ENCODE measurements at places on chromosomes 7 and 10.

- no peak for DNase-seq
These were observed 207.1 kb upstream of the ADCY1 start for GRCh38 chr7:45367026-45367425.

DNA sequence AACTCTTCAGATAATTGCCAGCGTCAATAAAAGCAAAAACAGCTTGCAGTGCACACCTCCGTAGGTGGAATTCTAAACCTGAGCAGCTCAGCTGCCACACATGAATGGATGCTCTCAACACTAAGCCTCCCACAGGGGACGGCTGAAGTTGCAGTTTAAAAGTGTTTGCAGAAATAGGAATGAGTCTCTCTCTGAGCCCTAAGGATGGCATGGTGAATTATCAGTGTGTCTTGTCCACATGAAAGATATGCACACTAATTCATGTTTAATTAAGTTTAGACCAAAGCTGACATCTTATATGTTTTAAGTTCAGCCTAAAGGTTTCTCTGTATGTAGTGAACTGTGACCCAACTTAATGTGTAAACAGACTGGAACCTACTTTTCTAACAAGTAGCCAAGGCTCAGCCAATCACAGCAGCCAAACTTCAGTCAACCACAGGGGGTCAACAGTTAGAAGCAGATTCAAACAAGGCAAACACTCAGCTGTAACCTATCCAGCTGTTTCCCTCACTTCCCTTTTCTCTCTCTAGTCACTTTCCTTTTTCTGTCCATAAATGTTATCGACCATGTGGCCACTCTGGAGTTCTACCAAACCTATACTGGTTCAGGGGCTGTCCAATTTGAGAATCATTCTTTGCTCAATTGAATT lies 38.1 kb downstream of the CTTNBP2 start:
- no peak for DNase-seq

- peak; percentile 26 for DNase-seq
These were observed at the start of gene CELF2 for GRCh38 chr10:11017570-11018431. Gene CELF2 (plus strand): TSS chr10:11017872. CDS start chr10:11018090, 218 bp downstream.

DNA sequence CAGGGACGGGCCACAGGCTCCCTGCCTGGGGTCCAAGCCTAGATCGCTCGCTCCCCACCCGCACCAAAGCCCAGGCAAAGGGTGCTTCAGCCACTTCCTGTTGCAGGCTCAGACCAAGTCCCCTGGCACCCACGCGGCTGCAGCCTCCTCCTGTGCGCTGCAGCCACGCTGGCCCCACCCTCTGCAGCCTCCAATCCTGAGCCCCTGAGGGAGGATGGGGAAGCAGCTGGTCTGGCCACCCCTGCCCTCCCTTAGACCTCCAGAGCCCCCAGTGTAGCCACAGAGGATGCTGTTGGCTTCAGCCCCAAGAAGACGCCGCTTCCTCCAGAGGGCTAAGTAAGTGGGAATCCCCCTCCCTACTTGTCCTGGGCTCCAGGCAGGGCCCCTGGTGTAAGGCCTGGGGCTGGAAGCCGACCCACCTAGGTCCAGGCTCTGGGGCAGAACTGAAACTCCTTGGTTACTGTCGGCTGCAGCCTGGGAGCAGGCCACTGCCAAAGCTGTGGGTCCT lies 9.4 kb downstream of the LIMK1 start:
- DNase-seq = no peak

DNA sequence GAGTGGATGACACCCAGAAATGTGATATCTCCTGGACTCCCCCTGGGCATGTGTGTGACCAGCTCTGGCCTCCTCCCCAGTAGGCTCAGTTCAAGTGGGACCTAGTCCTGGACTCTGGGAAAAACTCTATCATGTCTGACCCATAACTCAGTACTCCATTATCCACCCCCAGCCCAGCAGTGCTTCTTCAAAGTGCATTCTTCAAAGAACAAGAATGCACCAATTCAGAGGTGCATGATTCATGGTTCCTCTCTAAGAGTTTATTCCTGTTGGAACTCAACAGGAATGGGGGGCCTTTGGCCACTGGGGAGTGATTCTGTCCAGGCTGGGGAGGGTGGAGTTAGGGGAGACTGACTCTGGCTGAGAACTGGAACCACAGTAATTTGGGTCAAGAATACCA lies 173.6 kb upstream of the CXCL12 start:
- DNase-seq = no peak

- no peak for DNase-seq
These were observed 105.9 kb downstream of the ARHGAP12 start for GRCh38 chr10:31822616-31823318.

DNA sequence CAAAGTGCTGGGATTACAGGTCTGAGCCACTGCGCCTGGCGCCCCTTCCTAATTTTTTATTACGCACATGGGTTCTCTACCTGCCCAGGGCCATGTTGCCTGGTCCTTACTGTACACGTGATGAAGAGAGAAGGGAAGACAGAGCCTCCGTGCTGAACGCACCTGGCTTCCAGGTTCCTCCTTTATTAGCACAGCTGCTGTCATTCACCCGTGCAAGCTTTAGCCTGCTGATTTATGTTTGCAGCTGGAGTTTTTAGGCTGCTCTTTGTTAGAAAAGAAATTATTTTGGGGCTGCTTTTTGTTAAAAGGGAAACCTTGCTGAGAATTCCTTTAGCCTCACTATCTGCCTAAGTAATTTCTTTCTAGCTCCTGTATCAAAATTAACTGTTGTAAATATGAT lies 417.0 kb downstream of the CALN1 start:
- DNase-seq = no peak

DNA sequence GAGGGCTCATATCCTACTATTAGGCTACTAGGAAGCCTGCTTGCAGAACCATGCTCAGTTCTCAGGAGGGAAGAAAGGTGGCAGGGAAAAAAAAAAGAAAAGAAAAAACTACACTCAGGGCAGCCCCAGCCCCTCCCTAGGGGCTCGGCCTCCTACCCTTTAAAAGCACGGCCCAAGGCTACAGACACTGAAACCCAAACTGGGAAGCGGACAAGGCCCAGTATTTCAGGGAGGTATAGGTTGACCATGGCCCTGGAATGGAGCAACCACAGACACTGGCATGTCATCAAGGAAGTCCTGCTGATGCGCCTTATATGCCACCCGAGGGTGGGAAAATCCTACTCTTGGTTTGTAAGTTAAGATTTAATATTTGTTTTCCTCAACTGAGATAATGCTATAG lies 50.8 kb downstream of the DLG5 start:
- no peak for DNase-seq

DNA sequence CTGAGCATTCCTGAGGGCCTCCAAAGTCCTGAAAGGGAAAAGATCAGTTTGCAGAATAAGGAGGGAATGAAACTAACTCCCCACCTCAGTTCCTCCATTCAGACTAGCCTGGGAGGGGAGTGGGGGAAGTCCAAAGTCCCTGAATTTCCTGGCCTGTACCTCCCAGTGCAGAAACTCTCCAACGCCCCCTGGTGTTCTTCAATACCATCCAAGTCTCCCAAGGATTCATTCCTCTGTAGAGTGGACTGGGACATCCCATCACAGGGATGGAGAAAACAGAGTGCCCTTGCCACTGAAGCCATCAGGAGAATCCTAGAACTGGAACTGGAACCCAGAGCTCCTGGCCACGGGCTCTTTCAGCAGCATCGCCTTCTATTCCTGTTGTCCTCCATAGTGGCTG lies 1.6 kb upstream of the COL13A1 start:
- DNase-seq = no peak

GRCh38 chr10:71727738-71728737 lies 8.5 kb upstream of the C10orf105 start:
- no peak for DNase-seq

- no peak for DNase-seq
These were observed 41.4 kb upstream of the AKR1C2 start for GRCh38 chr10:5045095-5045494.

DNA sequence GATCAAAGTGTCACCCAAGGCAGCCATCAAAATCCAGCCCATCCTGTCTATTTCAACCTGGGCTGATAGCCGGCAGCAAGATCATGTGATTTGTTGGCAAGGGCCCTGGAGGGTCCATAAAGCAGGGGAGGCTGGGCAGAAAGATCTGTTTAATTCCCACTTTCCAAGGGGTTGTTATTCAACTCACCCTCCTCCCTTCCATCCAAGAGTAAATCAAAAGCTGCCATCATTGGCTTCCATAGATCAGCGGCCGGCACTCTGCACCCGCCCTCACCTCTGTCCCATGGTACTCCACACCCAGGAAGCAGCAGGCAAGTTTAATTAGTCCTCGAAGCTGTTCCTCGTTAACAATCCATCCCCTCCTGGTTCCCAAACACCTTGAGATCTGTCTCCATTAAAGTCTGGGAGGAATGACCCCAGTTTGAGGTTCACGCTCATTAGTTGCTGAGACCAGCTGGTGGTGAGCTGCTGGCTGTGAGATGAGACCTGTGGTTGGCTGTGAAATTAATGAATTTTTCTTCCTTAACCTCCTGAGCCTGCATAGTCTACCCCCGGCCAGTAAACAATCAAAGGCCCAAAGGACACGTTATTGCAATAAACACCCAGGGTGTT lies 120.6 kb upstream of the CHST15 start:
- DNase-seq = no peak

GRCh38 chr10:73287441-73287840 lies 35.0 kb upstream of the MRPS16 start:
- no peak for DNase-seq

- DNase-seq = no peak
These were observed 20.7 kb upstream of the ZNF212 start for GRCh38 chr7:149218469-149219420.

DNA sequence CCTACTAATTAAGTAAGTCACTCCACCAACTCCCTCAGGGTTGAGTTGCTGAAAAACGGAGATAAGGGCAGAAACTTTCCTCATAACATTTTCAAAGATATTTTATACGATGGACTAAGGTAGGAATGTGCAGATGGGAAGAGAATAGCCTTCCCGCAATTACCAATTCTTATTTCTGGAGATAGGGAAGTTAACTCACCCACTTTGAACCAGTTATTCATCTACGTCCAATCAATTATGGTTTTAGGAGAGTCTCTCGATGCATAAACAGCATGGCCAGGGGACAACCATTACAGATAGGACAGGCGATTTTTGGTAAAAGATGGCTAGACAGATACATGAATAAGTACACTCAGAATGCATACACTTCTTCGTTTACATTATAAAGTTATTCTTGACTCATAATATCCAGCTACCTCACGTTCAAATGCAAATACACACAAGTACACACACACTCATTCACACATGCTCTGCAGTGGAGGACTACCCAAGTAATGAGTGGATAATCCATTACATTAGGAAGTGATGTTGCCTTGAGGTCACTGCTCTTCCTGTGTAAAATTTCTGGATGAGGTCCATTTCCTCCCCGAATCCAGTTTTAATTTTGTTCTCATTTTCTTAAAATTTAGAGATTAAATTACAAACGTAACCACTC lies 25.2 kb upstream of the IMMP2L start:
- no peak for DNase-seq

- DNase-seq = no peak
These were observed 5.2 kb downstream of the RET start for GRCh38 chr10:43082087-43082486.

DNA sequence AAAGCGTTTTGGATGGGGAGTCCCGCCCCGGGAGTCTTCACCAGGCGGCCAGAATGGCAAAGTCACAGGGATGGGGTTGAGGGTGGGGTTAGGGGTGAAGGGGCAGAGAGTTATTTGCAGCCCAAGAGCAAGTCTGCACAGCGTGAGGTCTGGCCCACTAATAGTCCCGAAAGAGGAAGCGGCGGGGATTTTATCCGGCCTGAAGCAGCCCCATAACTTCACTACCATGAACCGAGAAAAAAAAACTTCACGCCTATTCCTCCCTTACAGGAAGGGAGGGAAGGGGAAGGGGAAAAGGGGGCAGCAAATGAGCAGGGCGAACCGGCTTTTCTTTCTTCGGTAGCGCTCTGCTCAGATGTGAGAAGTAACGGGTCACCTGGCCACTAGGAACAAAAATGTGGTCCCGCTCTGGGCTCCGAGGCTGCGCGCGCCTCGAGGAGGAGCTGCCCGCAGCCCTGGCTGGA lies 712 bp downstream of the ITPRIP start:
- no peak for DNase-seq

DNA sequence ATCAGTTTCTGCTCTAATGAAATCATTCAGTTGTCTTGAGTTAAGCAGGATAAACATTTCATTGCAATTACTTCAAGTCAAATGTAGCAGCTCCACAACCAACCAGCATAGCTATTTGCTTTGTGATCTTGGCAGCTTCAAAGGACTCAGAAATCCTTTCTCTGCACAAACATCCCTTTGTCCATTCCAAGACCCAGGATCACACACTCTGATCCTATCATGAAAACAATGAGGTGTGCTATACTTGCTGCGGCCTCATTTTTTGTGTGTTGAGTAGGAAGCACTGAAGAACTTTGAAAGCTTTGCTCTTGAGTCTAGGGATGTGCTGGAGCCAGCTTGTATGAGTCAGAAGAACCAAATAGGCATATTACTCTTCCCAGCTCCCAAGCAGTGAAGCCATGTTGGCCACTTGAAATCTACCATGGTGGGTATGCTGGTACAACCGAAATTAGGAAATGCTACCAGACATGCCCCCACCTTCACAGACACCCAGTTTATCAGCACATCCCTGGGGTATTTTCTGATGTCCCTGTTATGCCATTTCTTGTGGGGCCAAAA lies 199.4 kb upstream of the PRSS58 start:
- DNase-seq = no peak

DNA sequence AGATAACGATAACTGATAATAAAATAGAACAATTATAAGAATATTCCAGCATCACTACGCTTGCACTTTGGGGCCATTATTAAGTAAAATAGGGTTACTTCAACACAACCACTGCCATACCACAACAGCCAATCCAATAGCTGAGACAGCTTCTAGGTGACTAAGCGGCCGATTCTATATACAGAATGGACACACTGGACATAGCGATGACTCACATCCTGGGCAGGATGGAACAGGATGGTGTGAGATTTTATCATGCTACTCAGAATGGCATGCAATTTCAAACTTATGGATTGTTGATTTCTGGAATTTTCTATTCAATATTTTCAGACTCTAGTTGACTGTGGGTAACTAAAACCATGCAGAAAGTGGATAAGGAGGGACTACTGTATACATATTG lies 920.9 kb downstream of the LRMDA start:
- DNase-seq = no peak

DNA sequence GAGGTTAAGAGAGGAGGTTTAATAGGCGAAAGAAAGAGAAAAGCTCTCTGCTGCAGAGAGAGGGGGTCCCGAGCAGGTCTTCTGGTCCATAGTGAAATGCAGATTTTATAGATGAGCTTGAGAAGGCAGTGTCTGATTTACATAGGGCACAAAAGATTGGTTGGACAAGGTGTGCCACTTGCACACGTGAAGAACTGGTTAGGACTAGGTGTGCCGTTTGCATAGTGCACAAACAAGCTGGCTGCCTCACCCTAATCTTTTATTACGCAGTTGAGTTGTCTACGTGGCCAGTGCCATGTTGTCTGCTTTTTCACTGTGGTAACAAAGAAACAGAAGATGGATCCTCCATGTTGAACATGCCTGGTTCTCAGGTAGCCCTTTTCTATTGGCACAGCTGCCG lies 82.6 kb downstream of the AMPH start:
- no peak for DNase-seq

GRCh38 chr10:116001262-116001857 lies 271.6 kb downstream of the GFRA1 start:
- DNase-seq = no peak
